ENCODE measurements at places on chromosomes 5 and 9. TPM values are rescaled to one million over a fixed set of nuclear protein-coding genes. Genes with fewer than 3 reads are reported as not detected.

- H3K4me3 ChIP-seq = no peak overlapping the region
- H3K4me1 ChIP-seq = peaks cover 4% of the 10 kb centered on the region
- H3K27me3 ChIP-seq = no peaks in the 10 kb centered on the region
- H3K27ac ChIP-seq = no peak overlapping the region
- no peak for DNase-seq
Measured at GRCh38 chr5:120092649-120093048, 371.5 kb upstream of the PRR16 start.

GRCh38 chr9:127794001-127794791, 8.4 kb downstream of the CDK9 start:
- no peak overlapping the region for H3K4me3 ChIP-seq
- H3K4me1 ChIP-seq = peaks cover 20% of the 10 kb centered on the region

The MED10 gene
- total RNA-seq = 30.1 TPM

- H3K4me1 ChIP-seq = no peaks in the 10 kb centered on the region
- no peak for DNase-seq
- no peak overlapping the region for H3K27ac ChIP-seq
- no peaks in the 10 kb centered on the region for H3K36me3 ChIP-seq
Measured at GRCh38 chr5:68875351-68875750, 218.5 kb upstream of the SLC30A5 start.

DNA sequence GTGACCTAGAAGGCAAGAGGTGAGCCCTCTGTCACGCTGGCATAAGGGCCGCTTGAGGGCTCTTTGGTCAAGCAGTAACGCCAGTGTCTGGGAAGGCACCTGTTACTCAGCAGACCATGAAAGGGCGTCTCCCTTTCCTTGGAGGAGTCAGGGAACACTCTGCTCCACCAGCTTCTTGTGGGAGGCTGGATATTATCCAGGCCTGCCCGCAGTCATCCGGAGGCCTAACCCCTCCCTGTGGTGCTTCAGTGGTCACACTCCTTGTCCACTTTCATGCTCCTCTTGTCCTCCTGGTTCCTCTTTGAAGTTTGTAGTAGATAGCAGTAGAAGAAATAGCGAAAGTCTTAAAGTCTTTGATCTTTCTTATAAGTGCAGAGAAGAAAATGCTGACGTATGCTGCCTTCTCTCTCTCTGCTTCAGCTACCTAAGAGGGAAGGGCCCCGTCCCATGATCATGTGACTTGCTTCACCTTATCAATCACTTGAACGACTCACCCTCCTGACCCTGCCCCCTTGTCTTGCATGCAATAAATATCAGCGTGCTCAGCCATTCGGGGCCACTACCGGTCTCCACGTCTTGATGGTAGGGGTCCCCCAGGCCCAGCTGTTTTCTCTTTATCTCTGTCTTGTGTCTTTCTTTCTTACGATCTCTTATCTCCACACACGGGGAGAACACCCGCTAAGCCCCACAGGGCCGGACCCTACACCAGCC, 16.7 kb upstream of the SCGB3A1 start:
- no peak overlapping the region for H3K4me3 ChIP-seq
- no peaks in the 10 kb centered on the region for H3K36me3 ChIP-seq
- DNase-seq = no peak
- no peak overlapping the region for H3K27ac ChIP-seq
- H3K4me1 ChIP-seq = no peaks in the 10 kb centered on the region
- peaks cover 9% of the 10 kb centered on the region for H3K27me3 ChIP-seq

The NME5 gene
- not detected for total RNA-seq

- no peak overlapping the region for H3K27ac ChIP-seq
- H3K27me3 ChIP-seq = no peaks in the 10 kb centered on the region
- H3K4me1 ChIP-seq = peaks cover 2% of the 10 kb centered on the region
- DNase-seq = no peak
- peaks cover 32% of the 10 kb centered on the region for H3K36me3 ChIP-seq
Measured at GRCh38 chr5:72290356-72291133, 29.5 kb downstream of the MRPS27 start.
